ENCODE measurements at places on chromosomes 4 and X.

- DNase-seq = no peak
Measured at GRCh38 chr4:10172278-10172921, 55.8 kb upstream of the WDR1 start.

DNA sequence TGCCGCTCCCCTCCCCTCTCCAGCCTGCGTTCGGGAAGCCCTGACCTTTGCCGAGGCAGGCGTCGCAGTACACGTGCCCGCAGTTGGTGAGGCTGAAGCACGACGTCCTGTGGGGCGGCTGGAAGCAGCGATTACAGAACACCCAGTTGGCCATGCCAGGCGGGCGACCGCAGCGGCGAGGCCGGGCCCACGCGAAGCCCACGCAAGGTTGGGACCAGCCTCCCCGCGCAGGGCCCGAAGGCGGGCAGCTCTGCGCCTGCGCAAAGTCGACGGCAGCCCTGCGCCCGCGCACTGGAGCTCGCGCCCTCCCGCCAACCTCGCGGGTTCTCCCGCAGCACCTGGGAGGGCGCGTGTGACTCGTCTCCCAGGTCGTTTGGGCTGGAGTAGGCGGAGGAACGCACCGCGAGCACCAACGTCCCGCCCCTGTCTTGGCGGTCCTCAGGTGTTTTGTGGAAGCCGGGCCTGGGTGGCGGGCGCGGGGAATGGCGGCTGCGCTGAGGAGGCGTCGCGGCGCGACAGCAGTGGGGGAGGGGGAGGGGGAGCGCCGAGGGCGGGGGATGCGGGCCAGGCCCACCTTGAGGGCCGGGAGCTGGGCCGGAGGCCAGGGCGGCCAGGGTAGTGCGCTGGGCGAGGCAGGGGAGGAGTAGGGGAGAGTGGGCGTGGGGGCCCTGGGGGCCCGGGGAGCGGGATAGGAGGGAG lies at the start of gene RNF212:
Gene RNF212, minus strand, starts transcription at position 254 of the 699 bp plus-strand sequence. Its CDS starts 100 bp downstream, at position 154.
- DNase-seq = no peak

DNA sequence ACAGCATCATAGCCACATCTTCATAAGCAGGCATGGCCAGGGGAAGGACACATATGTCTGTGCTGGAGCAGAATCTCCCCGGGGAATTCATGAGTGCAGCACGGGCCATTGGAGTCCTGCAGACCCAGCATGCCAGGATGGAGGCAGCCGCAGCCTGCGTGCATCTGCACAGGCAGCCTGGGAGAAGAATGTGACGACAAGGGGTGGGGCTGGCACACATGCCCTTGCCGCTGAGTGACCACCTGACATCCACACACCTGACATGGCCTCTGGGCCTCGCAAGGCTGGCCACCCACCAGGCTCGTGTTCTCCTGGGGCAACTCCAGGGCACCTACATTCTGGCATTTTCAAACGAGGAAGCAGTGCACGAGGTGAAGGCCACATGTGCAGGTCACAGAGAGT lies 66.2 kb upstream of the AFAP1 start:
- no peak for DNase-seq

- no peak for DNase-seq
Measured at GRCh38 chrX:41033299-41033698, 51.9 kb upstream of the USP9X start.

- DNase-seq = no peak
Measured at GRCh38 chr4:120622601-120623000, 299.9 kb downstream of the PRDM5 start.

DNA sequence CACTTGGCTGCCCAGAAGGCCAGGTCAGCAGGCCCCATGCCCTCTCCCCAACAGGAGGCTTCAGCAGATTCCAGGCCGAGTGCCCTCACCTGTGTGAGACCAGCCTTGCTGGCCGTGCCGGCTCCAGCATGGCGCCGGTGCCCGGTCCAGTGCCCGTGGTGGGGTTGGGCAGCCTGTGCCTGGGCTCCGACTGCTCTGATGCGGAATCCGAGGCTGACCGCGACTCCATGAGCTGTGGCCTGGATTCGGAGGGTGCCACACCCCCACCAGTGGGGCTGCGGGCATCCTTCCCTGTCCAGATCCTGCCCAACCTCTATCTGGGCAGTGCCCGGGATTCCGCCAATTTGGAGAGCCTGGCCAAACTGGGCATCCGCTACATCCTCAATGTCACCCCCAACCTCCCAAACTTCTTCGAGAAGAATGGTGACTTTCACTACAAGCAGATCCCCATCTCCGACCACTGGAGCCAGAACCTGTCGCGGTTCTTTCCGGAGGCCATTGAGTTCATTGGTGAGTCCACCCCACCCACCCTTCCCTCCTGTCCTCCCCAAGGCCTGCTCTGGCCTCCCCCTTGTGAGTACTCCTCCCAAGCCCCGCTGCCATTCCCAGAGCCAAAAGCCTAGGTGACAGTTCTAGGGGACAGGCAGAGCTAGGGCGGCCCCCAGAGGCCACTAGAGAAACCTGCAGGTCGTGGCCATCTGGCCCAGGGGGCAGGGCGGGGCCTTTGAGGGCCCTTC lies 2.3 kb downstream of the DUSP9 start:
- no peak for DNase-seq

GRCh38 chr4:87227751-87228151 lies 7.3 kb upstream of the KLHL8 start:
- DNase-seq = no peak

GRCh38 chr4:38846015-38846414 lies 10.6 kb downstream of the TLR6 start:
- no peak for DNase-seq

DNA sequence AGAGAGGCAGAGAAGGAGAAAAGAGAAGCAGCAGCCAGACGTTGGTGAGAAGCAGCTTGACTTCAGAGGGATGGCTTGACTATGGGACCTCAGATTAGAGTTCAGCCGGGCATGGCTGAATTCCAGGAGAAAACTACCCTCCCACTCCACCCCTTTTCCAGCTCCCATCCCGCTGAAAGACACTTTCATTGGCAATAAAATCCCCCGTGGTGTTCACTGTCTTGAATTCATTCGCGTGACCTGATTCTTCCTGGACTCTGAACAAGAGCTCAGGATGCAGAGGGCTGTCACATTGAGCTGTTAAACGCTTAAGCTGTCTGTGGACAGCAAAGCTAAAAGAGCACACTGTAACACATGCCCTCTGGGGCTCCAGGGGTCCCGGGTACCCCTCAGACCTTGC lies 1575.3 kb upstream of the AGA start:
- DNase-seq = no peak

DNA sequence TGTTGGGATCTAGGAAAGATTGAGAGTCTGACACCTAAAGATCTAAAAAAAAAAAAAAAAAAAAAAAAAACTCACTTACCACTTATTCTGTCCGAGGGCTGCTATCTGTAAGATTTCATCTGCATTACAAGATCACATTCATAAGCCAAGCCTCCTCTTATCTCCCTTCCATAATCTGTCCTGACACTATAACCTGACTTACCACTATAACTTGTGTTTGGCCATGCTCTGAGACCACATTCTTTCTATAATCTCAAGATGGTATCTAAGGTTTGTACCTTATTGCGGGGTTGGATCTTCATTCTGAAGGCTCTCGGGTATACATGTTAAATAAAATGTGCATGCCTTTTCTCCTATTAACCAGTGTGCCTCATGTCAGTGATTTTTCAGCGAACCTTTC lies 144.4 kb downstream of the MAGEB17 start:
- no peak for DNase-seq

DNA sequence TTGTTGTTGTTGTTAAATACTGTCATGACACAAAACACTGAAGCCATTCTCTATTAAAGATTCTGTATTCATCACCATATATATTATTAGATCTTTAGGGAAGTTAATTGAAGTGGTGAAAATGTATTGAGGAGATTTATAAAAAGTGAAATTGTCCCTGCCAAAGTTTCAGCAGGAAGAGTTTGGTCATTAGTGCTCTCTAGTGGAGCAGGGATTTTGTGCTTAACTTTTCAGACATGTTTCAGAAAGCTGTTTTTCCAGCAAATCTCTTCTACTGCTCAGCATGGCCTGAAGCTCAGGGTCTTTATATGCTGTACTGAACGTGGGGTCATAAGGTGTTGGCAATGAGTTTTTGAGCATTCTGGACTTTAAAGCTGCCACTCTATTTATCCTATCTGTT lies 36.7 kb upstream of the CXXC4 start:
- no peak for DNase-seq

- no peak for DNase-seq
Measured at GRCh38 chrX:4844376-4844775, 1130.9 kb upstream of the PRKX start.

GRCh38 chr4:4864940-4865704 lies 5.7 kb downstream of the MSX1 start:
- no peak for DNase-seq

All from activated CD8-positive, alpha-beta memory T cell treated with anti-CD3 and anti-CD28 coated beads for 1 hour (primary cell).